ENCODE measurements at places on chromosomes 5 and 9.

DNA sequence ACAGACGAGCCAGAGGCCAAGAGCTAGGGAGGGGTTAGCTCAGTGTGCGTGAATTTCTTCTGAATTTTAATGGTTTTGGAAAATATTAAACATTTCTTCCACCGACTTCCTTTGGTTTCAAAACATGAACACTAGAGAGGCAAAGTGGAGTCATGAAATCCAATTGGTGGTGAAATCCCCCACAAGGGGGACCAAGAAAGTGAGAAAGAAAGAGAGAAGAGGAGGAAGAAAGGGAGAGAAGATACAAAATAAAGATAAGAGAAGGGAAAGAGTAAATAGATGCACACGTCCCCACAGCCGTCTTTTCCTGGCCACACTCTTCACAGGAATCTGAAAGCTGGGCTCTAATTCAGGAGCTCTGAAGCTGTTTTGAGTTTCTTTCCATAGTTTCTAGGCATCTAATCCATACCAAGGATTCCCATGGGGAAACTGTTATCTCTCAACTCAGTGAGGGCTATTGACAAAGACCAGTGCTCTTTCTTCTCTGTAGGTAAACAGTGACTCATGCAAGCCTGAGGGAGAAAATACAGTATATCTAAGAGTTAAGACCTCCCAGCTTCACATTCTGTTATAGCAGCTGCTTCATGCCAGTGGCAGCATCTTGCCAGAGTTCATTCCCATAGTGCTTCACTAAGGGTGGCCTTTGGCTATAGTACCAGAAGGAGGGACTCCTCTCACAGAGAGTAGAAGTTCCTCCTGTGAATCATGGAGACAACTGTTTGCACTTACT lies 115.8 kb upstream of the LIFR start:
- DNase-seq = peak; percentile 85

- DNase-seq = no peak
These were observed 443.8 kb upstream of the PIK3R1 start for GRCh38 chr5:67771791-67772190.

GRCh38 chr5:168443950-168444700 lies 42.1 kb upstream of the RARS1 start:
- peak; percentile 9 for DNase-seq

DNA sequence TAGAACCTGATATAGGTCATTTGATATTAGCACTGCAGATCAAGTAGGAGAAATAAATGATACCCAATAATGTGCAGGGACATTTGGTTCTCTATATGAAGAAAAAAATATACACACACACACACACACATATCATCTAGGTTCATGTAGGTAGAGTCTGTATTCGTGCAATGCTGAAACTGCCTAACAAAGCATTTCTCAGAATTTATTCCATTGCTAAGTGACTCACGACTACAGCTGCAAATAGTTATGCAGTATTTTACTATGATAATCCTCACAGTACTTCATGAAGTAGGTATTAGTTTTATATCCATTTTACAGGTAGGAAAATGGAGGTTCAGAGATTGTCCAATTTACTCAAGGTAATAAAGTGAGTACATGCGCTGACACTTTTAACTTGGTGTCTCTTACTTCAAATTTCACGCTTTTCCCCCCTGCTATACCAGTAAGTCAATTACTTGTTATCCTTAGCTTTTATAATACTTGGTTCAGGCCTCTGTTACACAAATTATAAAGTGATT lies 2.4 kb downstream of the GIN1 start:
- DNase-seq = no peak

DNA sequence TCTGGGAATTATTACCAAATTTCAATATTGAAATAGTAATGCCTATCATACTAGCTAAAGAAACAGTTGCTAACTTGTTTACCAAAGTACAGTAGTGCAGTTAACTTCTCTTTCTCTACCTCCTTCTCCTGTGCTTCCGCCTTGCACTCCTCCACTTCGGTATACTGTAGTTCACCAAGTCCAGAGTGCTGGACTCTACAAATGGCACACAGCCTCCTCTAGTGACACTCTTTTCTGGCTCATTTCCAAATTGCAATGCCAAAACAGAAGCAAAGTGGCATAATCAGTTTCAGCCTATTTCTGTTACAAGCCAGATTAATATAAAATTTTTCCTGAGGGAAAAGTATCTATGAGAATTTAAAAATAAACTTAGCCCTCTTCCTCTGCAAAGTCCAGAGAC lies 86.0 kb upstream of the RASGRF2 start:
- no peak for DNase-seq

- DNase-seq = peak; percentile 26
These were observed 36.5 kb downstream of the PLEKHG4B start for GRCh38 chr5:128446-128845.
